ENCODE measurements at places on chromosomes 1 and 21. TPM values are rescaled to one million over a fixed set of nuclear protein-coding genes. Genes with fewer than 3 reads are reported as not detected.

The FAM72B gene
- total RNA-seq = 0.19 TPM

The TXNIP gene
- total RNA-seq = 2,145 TPM

The CLDN19 gene
- total RNA-seq = 0.99 TPM

The MATN1 gene
- not detected for total RNA-seq

The TMEM59 gene
- 334 TPM for total RNA-seq

The CDC20 gene
- total RNA-seq = 0.42 TPM

The OR2T11 gene
- not detected for total RNA-seq

The VANGL2 gene
- total RNA-seq = 1.2 TPM

The F3 gene
- total RNA-seq = 56.3 TPM

The NBPF12 gene
- total RNA-seq = 23.1 TPM

The TMEM82 gene
- total RNA-seq = not detected

The AKR7A3 gene
- total RNA-seq = 1.6 TPM

The CD247 gene
- total RNA-seq = 2.0 TPM

The NCMAP gene
- not detected for total RNA-seq

The FCER1A gene
- 1.0 TPM for total RNA-seq

The CFHR2 gene
- total RNA-seq = not detected

The MCOLN2 gene
- total RNA-seq = 0.83 TPM

The CLDN17 gene
- not detected for total RNA-seq

The PLEKHG5 gene
- 18.1 TPM for total RNA-seq

The ITLN1 gene
- not detected for total RNA-seq

The KIF26B gene
- total RNA-seq = 0.83 TPM

The DYNLT4 gene
- not detected for total RNA-seq

The NBPF20 gene
- total RNA-seq = 7.1 TPM

The BSND gene
- not detected for total RNA-seq

The CTSS gene
- 20.2 TPM for total RNA-seq

The S100A7A gene
- total RNA-seq = not detected

The SMIM1 gene
- 12.4 TPM for total RNA-seq

The KPNA6 gene
- 47.8 TPM for total RNA-seq

The FAM163A gene
- total RNA-seq = 0.34 TPM

Data from esophagus muscularis mucosa (tissue), 4 donors.